ENCODE measurements at places on chromosomes 7 and 10.

DNA sequence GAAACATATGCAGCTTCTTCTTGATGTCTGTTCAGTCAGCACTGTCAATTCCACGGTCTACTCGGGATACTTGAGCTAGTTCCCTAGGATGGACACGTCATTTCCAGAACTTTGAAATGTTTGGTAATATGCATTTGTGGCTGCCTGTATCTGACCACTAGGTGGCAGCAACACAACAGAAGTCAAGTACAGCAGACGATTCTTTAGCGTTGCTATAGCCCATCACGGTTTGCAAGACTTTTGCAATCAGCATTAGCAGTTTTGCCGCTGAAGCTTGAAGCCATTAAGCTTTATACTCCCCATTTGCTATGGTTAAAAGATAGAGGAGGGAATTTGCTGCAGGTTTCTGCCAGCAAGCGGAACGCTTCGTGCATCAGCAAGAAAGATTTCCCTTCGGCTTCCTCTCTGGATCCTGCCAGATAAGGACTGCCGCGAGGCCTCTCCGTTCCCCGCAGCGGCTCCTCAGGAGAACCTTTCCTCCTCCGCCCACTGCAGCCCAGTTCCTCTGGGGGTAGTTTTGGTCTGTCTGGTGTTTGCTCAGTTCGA is 63.5 kb downstream of the ABCC2 start:
- no peaks in the 10 kb centered on the region for H3K36me3 ChIP-seq
- no peak overlapping the region for H3K4me3 ChIP-seq
- H3K27me3 ChIP-seq = no peaks in the 10 kb centered on the region
- H3K27ac ChIP-seq = no peak overlapping the region

GRCh38 chr10:111539246-111539645 is 462.4 kb downstream of the ADRA2A start:
- H3K27ac ChIP-seq = no peak overlapping the region
- no peaks in the 10 kb centered on the region for H3K4me1 ChIP-seq
- no peak overlapping the region for H3K4me3 ChIP-seq
- H3K36me3 ChIP-seq = no peaks in the 10 kb centered on the region
- no peaks in the 10 kb centered on the region for H3K27me3 ChIP-seq

DNA sequence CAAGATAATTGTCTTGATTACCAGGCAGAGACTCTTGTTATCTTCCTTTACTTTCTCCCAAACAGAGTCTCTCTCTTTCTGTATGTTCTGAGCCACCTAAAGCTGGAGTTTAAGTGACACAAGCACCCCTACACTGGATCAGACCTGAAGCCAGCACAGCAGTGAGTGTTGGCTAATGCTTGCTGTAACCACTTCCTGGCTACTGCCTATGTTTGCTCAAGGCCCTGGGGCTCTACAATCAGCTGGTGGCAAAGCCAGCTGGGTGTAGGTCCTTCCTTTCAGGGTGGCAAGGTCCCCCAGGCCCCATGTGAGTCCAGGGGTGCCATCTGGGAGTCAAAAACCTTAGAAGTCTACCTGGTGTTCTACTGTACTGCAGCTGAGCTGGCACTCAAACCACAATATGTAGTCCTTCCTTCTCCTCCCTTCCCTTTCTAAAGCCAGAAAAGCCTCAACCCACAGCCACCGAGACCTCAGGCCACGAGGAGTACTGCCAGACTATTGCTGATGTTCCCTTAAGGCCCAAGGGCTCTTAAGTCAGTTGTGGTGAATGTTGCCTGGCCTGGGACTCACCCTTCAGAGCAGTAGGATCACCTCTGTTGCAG is 416.3 kb downstream of the ADRA2A start:
- no peaks in the 10 kb centered on the region for H3K27me3 ChIP-seq
- H3K36me3 ChIP-seq = no peaks in the 10 kb centered on the region
- H3K27ac ChIP-seq = no peak overlapping the region
- no peak for DNase-seq

GRCh38 chr10:132113206-132113605 is 47.5 kb downstream of the JAKMIP3 start:
- H3K27ac ChIP-seq = no peak overlapping the region
- H3K4me1 ChIP-seq = peaks cover 3% of the 10 kb centered on the region
- no peak for DNase-seq

GRCh38 chr10:25999295-25999981 is 65.4 kb downstream of the MYO3A start:
- H3K4me1 ChIP-seq = no peaks in the 10 kb centered on the region
- no peak overlapping the region for H3K27ac ChIP-seq
- no peaks in the 10 kb centered on the region for H3K36me3 ChIP-seq
- DNase-seq = no peak
- H3K4me3 ChIP-seq = no peak overlapping the region

DNA sequence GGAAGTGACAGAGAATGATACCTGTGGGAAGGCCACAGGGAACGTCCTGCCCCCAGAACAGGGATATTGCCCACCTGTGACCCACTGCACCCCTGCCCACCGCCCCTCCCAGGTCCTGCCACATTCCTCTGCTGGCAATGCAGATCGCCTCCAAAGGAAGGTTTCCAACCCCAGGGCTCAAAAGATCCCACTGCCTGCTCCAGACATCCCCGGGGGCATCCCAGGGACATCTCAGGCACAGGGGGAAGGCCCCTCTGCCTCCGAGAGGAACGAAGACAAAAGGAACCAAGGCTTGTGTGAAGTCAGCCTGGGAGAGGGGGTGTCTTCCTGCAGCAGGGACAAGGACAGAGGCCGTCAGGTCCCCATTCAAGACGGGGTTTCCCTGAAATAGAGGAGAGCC is 28.5 kb downstream of the NUDT1 start:
- H3K27ac ChIP-seq = no peak overlapping the region
- H3K27me3 ChIP-seq = no peaks in the 10 kb centered on the region
- H3K4me1 ChIP-seq = peaks cover 14% of the 10 kb centered on the region
- H3K4me3 ChIP-seq = no peak overlapping the region

- H3K27me3 ChIP-seq = no peaks in the 10 kb centered on the region
- peak overlapping the region; percentile 95 for H3K4me3 ChIP-seq
- no peak overlapping the region for H3K27ac ChIP-seq
- no peaks in the 10 kb centered on the region for H3K36me3 ChIP-seq
Observed at GRCh38 chr7:40135317-40135610, 459 bp downstream of the SUGCT start.

DNA sequence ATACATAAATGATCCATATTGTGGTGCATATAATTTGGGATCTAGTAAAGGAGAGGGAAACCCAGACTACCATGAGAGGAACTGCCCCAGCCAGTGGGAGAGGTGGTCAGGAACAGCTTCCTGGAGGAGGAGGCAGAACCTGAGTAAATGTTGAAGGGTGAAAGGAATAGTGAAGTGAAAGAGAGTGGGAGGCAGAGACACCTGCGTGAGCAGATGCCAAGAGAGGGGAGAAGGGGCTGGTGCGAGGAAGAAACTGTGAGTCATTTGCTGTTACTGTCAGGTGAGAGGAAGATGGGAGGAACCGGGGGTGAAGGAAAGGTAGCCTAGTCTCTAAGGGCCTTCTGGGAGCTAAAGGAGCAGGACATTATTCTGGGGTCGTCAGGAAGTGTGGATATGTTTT is 294.8 kb downstream of the GRID1 start:
- no peak overlapping the region for H3K4me3 ChIP-seq
- no peaks in the 10 kb centered on the region for H3K27me3 ChIP-seq
- no peaks in the 10 kb centered on the region for H3K4me1 ChIP-seq
- no peak for DNase-seq

DNA sequence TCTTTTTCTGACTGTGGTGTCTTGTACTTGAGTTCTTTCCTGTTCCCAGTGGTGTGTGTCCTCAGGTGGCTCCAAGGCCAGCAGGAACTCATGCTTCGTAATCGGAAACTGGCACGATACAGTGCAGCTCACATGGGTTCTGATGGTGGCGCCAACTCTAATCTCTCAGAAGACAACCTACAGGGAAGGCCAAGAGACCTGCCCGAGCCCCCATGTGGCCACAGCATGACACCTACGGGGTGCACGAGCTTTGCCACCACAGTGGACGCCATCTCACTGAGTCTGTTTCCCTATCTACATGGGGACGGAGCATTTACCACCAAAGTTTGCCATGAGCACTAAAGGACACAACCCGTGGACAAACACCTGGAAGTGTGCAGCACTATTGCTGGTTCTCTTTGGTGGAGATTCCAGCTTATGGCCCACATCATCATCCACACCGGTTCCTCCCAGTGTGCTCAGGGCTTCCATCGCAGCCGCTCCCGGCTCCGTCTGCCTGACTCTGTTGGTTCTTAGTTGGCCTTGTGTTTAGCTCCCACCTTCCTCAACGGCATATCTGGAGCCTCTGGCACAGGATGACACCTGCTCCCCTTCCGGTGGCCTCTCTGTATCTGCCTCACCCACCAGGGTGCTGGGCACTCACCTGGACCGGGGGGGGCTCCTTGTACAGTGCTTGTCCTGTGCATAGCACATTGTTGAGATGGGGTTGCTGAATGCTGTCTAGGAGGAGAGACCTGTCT is 586.6 kb upstream of the MKI67 start:
- no peak overlapping the region for H3K4me3 ChIP-seq
- no peak for DNase-seq
- H3K27ac ChIP-seq = no peak overlapping the region
- H3K36me3 ChIP-seq = no peaks in the 10 kb centered on the region

DNA sequence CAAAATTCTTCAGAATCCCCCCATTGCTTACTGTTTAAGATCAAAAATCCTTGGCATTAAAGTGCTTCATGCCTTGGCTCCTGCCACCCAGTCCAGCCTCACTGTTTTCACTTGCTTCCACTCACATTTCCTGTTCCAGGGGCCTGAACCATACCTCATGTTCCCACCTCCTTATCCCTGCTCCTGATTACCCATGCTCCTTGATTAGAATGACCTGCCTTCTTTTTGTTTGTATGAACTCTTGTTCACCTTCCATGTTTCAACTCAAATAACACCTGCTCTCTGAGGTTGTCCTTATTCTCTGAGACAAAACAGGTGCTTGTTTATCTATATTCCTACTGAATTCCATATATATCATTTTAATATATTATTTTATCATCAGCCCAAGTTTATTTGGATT is 77.1 kb upstream of the VSTM2A start:
- H3K4me1 ChIP-seq = no peaks in the 10 kb centered on the region
- H3K36me3 ChIP-seq = no peaks in the 10 kb centered on the region

DNA sequence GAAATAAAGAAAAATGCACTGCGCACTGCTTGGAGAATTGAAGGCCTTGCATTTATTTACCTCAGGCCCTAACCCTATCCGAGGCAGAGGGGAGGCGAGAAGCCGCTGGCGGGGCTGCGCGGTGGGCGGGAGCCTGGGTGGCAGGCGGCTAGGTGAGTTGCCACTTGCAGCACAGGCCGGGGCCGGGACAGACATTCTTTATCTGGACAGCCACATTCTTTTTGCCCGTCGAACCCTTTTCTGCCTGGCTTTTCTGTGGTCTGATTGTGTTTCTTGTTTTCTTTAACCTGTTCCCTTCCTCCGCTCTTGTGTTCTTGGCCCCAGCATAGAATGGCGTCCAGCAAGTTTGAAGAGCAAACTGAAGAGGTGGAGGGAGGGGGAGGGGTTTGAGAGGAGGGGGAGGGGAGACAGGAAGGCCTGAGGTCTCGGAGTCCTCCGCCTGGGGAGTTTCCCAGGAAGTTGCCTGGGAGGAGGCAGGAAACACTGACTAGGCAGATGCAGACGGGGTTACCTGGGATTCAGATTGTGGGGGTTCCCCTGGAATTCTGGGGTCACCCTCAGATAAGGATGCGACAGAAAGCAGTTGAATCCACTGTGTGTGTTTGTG is 5.1 kb downstream of the SHH start:
- peaks cover 88% of the 10 kb centered on the region for H3K27me3 ChIP-seq
- no peak for DNase-seq
- H3K36me3 ChIP-seq = no peaks in the 10 kb centered on the region
- no peak overlapping the region for H3K4me3 ChIP-seq

GRCh38 chr10:88309365-88309764 is 273.8 kb downstream of the RNLS start:
- no peaks in the 10 kb centered on the region for H3K4me1 ChIP-seq
- no peaks in the 10 kb centered on the region for H3K27me3 ChIP-seq
- H3K36me3 ChIP-seq = no peaks in the 10 kb centered on the region
- DNase-seq = no peak

DNA sequence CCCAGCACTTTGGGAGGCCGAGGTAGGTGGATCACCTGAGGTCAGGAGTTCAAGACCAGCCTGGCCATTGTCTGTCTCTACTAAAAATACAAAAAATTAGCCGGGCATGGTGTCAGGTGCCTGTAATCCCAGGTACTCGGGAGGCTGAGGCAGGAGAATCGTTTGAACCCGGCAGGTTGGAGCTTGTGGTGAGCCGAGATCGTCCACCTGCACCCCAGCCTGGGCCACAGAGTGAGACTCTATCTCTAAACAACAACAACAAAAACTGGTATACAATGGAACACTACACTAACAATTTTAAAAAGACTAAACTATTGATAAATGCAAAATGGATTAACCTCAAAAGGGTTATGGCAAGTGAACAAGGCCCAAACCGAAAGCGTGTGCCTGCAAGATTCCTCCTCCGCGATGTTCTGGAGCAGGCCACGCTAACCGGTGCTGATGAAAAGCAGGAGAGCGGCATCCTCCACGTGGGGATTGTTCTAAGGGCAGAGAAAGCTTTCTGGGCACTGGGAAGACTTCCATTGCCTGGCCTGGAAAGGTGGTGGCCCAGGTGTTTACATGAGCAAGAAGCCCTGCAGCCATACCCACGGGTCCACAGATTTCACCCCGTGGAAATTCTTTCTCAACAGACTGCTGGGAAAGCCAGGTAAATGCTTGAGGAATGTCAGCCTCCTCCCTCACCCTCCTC is 53.8 kb downstream of the PDGFA start:
- no peak overlapping the region for H3K4me3 ChIP-seq
- H3K36me3 ChIP-seq = no peaks in the 10 kb centered on the region
- H3K27me3 ChIP-seq = no peaks in the 10 kb centered on the region
- H3K27ac ChIP-seq = no peak overlapping the region
- peak; percentile 27 for DNase-seq
- H3K4me1 ChIP-seq = peaks cover 29% of the 10 kb centered on the region

Data from mesenchymal stem cell (in vitro differentiated cells and primary cell).